ENCODE measurements at places on chromosomes 4 and X.

DNA sequence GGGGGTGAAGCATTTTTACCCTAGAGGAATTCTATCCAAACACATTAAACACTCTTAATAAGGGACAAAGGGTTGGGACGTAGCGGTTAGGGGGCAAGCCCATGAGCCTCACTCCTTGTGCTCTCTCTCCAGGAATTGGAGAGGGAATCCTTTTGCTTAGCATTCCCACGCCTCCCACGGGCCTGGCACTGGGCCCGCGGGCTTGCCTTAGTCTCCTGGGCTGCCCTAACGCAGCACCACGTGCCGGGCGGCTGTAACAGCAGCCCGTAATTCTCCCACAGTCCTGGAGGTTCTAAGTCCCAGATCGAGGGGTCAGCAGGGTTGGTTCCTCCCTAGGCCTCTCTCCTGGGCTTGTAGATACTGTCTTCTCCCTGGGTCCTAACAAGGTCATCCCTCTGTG is 67.5 kb downstream of the TBL1X start:
- DNase-seq, result no peak

- DNase-seq, result no peak
Measured at GRCh38 chr4:174999407-174999806, 81.2 kb downstream of the ADAM29 start.

DNA sequence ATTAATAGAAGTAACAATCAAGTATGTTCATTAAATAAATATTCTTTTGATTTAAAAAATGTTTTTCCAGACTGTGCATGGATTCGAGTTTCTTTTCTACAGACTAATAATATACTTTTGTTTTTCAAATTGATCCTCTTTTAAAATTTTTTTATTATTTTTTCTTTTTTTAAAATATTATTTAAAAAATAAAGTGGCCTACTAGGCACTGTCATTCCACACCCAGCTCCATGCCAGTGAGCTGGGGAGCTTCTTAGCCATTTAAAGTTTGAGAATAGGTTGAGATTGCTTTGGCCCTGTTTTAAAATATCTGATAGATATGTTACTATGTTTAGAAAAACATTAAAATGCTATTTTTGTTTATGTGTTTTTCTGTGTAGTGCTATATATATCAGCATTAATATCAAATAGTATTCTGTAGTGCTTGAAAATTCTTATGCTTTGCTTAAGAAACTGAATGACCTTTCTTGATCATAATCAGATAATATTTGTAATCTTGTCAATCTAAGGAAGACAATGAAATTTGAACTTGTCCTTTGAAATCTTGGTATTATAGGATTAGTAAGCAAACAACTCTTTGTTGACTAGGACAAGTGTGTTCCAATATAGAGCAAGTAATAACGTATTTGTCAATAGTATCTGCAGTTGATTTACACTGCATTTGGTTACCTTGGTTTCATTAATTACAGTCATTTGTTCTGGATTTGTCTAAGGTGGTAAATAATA is 12.6 kb downstream of the PCDH10 start:
- DNase-seq, result no peak

DNA sequence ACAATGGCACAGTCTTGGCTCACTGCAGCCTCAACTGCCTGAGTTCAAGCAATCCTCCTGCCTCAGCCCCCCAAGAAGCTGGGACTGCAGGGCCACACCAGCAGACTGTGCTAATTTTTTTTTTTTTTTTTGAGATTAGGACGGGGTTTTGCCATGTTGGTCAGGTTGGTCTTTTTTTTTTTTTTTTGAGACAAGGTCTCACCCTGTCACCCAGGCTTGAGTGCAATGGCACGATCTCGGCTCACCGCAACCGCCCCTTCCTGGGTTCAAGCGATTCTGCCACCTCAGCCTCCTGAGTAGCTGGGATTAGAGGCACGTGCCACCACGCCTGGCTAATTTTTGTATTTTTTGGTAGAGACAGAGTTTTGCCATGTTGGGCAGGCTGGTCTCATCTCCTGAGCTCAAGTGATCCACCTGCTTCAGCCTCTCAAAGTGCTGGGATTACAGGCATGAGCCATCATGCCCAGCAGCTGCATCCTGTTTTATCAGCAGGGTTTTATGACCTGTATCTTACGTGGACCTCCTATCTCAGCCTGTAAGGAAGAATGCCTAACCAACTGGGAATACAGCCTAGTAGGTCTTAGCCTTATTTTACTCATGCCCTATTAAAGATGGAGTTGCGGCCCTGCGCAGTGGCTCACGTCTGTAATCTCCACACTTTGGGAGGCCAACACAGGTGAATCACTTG is 13.2 kb upstream of the MRPL1 start:
- no peak for DNase-seq

All from CD4-positive, alpha-beta T cell treated with Interleukin-4 for 1 hour (primary cell).